RPMI7951 (cell line): ENCODE measurements at places on chromosomes 16 and 17. TPM values are rescaled to one million over a fixed set of nuclear protein-coding genes. Genes with fewer than 3 reads are reported as not detected.

The KCNJ16 gene
- not detected in 2 replicates for total RNA-seq

The CTRB1 gene
- total RNA-seq, result not detected in 2 replicates

The RASL10B gene
- 1.1 and 1.6 TPM in 2 replicates for total RNA-seq

The CCL16 gene
- total RNA-seq, result not detected in 2 replicates

The SPATA32 gene
- not detected in 2 replicates for total RNA-seq
